Amniotic stem cell (primary cell): ENCODE measurements at places on chromosomes 5 and 9.

GRCh38 chr5:117888688-117889087 lies 1099.7 kb downstream of the DTWD2 start:
- DNase-seq, result no peak

- no peak for DNase-seq
Measured at GRCh38 chr5:120174089-120174488, 290.0 kb upstream of the PRR16 start.

GRCh38 chr5:131545845-131546244 lies 89.2 kb downstream of the RAPGEF6 start:
- no peak for DNase-seq

- DNase-seq, result no peak
Measured at GRCh38 chr5:38290028-38290653, 31.8 kb downstream of the EGFLAM start.

GRCh38 chr9:91029650-91030361 lies 228.2 kb downstream of the SYK start:
- no peak for DNase-seq

DNA sequence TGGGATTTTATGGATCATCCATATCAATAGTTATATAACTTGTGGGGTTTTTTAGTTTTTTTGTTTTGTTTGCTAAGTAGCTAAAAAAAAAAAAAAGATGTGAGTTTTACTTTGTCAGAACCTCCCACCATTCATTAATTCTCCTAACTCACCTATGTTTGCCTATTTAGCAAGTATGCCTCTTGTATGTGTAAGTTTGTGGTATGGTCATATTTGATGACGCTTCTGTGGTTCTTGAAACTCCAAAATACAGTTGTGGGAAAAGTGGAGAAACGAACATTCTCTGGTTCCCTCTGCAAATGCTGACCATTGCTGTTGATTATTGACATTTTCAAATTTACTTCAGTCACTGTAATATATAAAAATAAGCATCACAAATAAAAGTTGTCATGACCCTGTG lies 75.7 kb downstream of the PBX3 start:
- no peak for DNase-seq

GRCh38 chr9:4225291-4226028 lies 74.4 kb downstream of the GLIS3 start:
- peak; percentile 41 for DNase-seq

GRCh38 chr9:94826644-94827410 lies 100.3 kb downstream of the AOPEP start:
- DNase-seq, result no peak

- no peak for DNase-seq
Measured at GRCh38 chr9:78149702-78150291, 86.1 kb upstream of the CEP78 start.

- no peak for DNase-seq
Measured at GRCh38 chr9:126336736-126337325, 10.2 kb downstream of the MVB12B start.

DNA sequence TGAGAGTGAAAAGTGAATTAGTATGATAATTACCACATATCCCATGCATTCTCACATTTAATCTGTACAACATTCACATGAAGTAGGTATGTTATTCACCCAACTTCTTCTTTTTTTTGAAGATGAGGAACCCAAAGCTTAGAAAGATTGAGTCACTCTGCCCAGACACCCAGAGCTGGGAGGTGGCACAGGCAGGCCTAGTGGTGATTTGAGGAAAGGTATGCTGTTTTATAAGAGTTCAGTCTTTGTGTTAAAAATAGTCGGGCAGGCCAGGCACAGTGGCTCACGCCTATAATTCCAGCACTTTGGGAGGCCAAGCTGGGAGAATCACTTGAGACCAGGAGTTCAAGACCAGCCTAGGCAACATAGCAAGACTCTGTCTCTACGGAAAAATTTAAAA lies 285.3 kb downstream of the NR3C1 start:
- no peak for DNase-seq

GRCh38 chr9:83596899-83597504 lies 25.9 kb upstream of the IDNK start:
- peak; percentile 26 for DNase-seq

GRCh38 chr5:73298772-73299630 lies 126.0 kb downstream of the TMEM174 start:
- DNase-seq, result no peak

DNA sequence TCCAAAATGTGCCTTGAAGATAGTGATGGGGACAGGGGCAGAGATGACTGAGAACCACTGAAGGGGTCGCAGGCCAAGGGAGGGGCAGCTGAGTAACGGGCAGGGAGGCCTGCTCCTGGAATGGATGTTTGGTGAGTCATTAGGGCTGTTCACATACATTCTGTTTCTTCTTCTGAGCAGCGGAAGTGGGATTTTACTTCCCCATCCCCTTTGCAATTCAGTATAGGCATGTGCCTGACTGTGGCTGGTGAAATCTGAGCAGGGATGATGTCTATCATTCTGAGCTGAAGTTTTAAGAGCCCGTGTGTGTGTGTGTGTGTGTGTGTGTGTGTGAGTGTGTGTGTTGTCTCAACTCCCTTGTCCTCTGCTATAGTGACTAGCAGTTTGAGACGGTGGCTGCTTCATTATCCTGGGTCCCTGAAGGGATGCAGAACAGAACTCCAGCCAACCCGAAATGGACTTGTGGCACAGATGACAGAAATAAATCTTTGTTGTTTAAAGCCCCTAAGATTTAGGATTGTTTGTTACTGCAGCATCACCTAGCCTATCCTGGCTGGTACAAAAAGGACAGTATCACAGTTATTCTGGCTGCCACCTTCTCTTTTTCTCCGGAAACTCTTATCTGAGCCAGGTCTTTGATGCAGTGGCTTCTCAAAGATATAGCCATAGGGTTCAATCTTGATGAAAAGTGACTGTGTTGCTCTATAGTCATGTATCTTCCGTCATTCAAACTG lies 29.2 kb upstream of the TGFBI start:
- no peak for DNase-seq

- DNase-seq, result no peak
Measured at GRCh38 chr5:123104607-123105006, 15.6 kb downstream of the PRDM6 start.

DNA sequence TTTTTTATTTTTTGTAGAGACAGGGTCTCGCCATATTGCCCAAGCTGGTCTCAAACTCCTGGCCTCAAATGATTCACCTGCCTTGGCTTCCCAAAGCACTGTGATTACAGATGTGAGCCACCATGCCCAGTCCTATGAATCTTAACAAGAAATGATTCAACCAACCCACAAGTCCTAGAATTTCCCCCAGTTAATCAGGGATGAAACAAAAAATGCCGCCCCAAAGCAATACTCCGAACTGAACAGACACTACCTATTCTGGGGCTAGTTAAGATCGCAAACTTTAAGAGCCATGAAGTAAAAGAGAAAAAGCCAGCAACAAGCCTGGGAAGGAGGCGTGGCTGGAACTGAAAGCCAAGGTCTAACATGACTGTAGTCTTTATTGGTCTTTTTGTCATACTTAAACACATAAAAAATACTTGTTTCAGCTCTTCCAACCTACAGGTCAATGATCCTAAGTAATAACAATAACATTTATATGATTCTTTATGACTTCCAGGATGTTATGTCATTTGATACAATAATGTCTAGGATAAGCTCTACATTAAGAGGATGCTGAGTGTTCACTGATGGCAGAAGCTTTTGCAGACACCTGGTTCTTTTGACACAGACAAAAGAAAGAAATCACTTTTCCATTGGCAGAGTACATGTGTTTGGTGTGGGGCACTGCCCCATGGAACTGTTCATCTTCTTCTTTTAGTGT lies 361.1 kb upstream of the TLE4 start:
- no peak for DNase-seq

GRCh38 chr9:127546125-127546832 lies 65.8 kb upstream of the STXBP1 start:
- DNase-seq, result no peak

- no peak for DNase-seq
Measured at GRCh38 chr9:18591261-18591660, 117.3 kb downstream of the ADAMTSL1 start.

DNA sequence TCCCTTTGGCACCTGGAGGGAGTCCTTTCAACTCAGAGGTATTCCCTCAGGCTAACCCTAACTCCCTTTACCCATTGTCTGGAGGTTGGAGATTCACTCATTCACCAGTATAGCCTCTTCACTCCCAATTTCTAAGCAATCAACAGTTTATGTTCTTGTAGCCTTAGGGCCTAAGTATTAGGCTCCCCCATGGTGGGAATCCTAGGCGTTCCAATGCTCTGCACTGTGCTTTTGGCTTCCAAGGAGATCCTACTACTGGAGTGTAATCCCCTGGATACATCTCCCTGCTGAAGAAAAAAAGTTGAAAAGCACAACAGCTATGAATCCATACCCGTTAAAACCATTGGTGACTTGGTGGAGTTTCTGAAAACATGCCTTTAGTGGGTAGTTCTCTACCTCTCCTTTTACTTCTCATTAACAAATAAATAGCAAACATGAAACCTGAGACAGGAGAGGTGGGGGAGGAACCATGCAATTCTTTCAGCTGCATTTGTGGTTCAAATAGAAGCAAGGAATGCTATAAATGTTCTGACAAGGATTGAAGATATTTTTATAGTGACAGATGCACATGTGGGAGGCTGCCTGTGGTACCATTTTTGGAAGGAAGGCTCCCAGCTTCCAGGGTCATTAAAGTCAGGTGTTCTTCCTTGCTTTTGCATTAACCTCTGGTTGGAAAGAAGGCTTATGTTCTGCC lies 397.1 kb downstream of the DMAC1 start:
- no peak for DNase-seq
